Muscle of leg (tissue), 16 donors: ENCODE measurements at places on chromosomes 1 and 21.

- DNase-seq = no peak
Observed at GRCh38 chr1:183243161-183244050, 57.3 kb downstream of the LAMC2 start.

DNA sequence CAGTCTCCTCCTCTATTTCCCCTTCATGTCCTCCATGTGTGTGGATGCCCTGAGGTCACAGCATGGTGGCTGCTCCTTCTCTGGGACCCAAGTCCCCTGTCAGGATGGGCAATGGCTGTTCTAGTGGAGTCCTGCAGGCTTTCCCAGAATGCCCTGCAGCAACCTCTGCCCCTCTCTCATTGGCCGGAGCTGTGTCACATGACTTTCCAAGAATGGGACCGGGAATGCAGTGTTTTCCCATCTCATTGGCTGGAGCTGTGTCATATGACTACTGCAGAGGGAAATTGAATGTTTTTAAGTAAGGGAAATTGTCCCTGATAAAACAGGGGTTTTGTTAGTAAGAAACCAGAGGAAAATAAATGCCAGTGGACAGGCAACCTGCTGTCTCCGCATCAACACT lies 365.9 kb downstream of the PTPRU start:
- no peak for DNase-seq

DNA sequence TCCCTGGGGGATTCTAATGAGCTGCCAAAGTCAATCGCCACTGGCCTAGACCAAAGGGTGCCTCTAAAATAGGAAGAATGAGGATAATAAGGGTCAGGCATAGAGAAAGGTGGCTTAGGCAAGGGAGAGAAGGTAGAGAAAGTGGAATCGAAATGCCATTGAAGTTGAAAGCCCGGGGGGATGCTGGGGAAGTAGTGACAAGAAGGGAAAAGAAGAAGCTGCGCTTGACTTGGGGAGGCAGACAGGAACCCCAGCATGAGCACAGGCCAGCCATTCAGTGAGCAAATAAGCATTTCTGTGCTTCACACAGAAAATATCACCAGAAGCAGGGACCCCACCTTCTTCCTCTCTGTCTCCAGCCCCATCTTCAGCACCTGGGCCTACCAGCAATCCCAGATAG lies 1.5 kb downstream of the CD2 start:
- DNase-seq = no peak

GRCh38 chr1:203057911-203058675 lies 27.7 kb downstream of the MYOG start:
- peak; percentile 84 for DNase-seq

DNA sequence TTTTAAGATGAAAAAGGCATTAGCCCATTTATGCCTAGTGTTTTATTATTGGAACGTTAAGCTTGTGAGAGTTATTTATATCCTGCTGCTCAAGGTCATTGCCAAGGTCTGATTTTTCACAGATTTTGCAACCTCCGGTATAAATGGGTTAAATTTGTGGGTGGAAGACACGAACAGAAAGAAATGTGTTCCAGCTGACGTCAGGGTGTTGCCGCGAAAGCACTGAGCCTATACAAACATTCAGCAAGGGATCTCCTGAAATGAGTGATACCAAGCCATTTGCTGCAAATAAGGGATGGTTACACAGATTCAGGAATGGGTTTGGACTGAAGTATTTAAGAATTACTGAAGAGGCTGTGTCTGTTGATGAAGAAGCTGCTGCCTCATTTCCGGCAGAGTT lies 32.2 kb downstream of the TMED5 start:
- peak; percentile 7 for DNase-seq

DNA sequence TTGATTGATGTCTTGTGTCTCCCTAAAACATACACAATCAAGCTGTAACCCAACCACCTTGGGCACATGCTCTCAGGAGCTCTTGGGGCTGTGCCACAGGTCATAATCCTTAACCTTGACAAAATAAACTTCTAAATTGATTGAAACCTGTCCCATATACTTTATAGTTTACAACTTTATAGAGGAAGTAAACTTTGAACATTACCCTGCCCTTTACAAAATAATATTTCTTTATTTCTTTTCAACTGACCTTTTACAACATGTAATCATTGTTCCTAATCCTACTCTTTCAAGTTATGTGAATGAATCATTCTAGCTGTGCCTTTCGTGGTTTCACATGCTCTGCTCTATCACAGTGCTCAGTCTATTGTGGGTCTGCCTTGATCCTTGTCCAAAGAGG lies 118.3 kb upstream of the ATP1A1 start:
- DNase-seq = no peak

DNA sequence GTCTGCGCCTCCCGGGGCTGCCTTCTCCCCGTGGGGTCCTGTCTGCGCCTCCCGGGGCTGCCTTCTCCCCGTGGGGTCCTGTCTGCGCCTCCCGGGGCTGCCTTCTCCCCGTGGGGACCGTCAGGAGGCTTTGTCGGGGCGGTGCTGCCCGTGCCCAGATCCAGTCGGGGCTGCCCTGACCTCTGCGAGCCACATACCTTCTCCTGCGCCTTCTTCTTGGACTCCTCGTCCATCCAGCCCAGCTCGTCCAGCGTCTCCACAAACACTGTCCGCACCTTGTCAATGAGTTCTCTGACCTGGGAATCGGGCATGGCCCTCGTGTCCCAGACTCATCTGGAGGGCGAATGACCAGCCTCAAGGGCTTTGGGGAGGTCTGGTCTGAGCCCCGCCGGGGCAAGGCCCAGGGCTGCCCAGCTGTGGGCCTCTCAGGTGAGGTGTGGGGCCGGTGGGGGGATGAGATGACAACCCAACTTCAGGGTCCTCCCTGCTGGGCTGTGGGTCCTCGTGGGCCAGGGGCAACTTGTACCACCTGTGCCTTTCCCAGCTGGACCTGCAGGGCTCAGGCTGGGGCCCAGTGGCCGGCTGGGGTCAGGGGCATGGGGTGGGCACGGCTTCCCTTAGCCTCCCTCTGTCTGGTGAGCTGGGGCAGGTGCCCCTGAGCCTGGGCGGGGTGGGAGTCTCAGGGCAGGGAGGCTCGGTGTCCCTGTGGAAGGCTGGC lies 9.4 kb downstream of the PRXL2B start:
- DNase-seq = no peak

DNA sequence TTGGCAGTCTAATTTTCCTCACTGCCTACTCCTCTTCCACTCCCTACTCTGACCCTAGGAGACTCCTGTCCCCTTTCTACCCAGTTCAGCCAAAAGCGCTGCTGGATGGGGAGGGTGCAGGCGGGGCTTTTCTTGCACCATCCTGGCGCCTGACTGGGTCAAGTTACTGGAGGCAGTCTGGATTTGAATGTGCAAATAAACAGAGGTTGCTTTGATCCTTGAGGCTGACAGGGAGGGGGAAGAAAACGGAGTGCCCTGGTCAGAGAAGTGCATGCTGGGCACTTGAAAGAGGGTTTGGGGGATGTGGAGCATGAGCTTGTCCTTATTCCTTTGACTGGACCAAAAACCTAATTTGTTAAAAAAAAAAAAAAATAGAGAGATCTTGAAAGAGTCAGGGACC lies 76.8 kb upstream of the SOX13 start:
- DNase-seq = peak; percentile 5

GRCh38 chr1:11321656-11322491 lies 48.9 kb downstream of the UBIAD1 start:
- no peak for DNase-seq

DNA sequence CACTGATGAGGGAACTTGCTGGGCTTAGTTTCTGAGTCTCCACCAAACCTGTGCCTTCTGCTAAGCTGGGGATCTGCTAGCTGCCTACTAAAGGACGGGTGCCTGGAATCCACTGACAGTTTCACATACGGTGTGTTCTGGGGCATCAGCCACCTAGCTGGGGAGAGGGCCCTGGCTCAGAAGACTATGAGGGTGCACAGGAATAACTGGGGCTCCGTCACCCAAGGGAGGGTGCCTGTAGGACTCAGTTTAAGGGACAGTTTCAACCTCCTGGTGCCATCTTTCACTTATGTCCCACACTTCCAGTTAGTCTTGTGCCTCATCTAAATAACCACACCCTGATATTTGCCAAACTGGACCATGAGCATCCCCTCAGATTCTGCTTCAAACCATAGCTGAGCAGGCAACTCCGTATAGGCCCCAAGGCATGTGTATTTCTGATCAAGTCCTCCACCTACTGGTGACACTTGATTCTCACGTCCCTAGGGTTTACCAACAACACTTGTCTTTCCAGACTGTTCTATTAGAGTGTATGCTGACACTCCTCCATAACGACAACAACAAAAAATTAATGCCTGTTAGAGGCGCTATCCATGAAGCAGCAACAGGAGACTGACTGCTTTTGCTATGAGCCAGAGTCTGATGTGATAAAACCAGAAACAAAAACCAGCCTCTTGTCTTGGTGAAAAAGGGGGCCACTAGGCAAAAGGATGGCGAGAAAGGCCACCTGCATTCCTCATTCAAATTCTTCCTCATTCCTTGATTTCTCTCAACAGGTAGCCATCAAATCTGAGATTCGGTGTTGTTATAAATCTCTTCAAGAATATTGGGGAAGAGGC lies 55.0 kb upstream of the PAXBP1 start:
- DNase-seq = peak; percentile 50

DNA sequence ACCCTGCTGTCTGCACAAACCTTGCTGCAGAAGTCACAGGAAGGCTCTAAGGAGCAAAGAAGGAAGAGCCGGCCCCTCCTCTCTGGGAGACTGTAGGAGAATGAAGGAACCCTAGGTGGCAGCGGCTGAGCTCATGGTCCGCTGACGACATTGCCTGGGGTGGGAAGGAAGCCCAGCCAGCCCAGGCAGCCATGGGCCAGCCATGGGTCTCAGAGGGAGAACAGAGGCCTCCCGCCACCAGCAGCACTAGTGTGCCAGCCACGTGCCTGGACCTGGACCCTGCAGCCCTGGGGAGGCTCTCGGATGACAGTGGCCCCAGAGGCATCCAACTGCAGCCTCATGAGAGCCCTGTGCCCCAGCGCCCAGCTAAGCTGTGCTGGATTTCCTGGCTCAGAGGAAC lies 49.2 kb upstream of the POFUT2 start:
- DNase-seq = no peak

DNA sequence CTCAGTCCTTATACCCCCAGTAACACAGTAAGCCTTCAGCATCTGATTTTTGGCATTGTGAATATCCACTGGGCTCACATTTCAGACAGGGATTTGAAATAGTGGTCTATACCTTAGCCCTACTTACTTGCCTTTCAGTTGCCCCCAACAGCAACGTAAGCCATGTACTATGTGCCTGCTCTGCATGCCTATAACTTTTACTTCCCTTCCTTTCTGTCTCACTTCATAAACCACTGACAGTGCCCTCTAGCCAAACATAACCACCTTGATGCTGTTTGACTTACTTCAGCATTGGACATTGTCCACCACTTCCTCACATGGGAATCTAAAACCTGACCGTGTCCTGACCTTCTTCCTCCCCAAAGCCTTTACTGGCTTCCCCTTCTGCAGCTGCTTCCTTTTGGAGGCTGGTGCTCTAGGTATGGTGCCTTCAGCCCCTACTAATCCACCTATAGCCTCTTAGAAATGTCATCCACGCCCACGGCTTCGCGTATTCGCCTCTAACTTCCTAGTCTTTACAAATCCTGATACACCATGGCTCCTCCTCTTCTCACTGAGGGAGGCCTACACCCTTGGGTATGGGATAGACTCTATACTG lies 3.6 kb upstream of the ZNF672 start:
- peak; percentile 50 for DNase-seq

- DNase-seq = no peak
Observed at GRCh38 chr1:232213928-232214327, 416.0 kb downstream of the SIPA1L2 start.

DNA sequence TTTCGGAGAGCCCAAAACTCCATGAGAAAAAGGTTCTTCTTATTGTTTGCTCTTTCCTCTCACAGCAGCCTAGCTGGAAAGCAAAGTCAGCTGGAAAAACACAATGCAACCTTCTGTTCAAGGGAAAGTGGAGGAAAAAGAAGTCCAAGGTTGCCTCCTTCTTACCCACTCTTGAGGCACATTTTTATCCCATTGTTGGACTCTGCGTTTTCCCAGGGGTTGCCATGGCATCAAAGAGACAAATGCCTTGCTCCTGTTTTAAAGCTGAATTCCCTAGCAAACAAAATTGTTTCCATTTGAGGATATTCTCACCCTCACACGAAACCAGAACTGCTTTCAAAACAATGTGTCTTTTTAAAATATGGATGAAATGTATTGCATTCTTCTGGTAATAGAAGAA lies 45.1 kb upstream of the PALMD start:
- DNase-seq = peak; percentile 29

- no peak for DNase-seq
Observed at GRCh38 chr1:114719424-114719787, 2.8 kb upstream of the NRAS start.

GRCh38 chr1:53889304-53890298 lies at the start of gene YIPF1:
Gene YIPF1, minus strand, starts transcription at chr1:53889797. Its CDS starts 860 bp downstream, at chr1:53888937.
- peak; percentile 97 for DNase-seq

GRCh38 chr1:186327331-186327730 lies 47.7 kb downstream of the TPR start:
- no peak for DNase-seq

DNA sequence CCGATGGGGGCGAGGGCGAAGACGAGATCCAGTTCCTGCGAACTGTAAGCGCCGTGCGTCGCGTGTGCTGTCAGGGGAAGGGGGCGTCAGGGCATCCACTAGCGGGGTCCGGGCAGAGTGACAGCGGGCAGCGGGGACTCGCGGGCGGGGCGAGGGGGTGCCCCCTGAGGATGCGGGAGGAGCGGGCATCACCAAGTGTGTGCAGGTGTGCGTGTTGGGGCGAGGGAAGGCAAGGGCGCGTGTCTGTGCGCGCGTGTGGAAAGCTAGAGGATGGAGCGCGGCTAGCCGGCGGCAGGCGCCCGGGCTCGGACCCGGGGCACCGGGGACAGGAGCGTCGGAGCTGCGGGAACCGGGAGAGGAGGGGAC lies 525 bp downstream of the RYR2 start:
- DNase-seq = peak; percentile 9

GRCh38 chr1:1006305-1007159 lies 6.6 kb upstream of the HES4 start:
- DNase-seq = peak; percentile 43

DNA sequence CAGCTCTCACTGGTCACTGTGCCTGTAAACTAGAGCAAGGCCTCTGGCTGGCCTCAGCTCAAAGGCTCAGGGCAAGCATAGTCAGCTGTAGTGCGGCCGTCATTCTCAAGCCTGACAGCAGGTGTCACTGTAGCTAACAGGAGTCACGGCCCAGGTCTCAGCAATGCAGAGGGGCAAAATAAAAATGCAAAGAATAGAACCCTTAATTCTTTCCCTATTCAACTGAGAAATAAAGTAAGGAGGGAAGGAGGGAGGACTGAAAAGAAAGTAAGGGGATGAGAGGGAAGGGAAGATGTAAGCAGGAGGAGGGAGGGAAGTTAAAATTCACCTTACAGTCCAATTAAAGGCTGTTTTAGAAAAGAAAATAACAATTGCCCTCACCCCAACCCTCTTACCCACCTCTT lies 106.1 kb downstream of the KIAA0319L start:
- peak; percentile 86 for DNase-seq

- DNase-seq = peak; percentile 56
Observed at GRCh38 chr1:235933017-235933765, 66.5 kb upstream of the LYST start.

DNA sequence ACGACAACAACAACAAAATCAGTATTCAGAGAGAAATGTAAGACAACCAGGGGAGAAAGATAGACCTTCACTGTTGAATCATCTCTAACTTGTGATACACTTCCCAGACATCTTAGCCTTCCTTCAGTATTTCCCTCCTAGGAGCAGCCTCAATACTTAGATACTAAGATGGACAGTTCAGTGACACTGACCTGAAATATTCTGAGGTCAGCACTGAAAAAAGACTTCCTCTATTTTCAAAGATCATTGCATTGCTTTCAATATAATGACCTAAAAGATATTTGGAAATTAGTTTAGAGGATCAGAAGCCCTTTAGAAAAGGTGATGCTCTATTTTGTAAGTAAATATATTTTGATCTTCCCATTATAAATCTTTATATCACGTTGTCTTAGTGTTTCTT lies 101.0 kb downstream of the MRPL39 start:
- DNase-seq = no peak

- DNase-seq = no peak
Observed at GRCh38 chr1:68128157-68128556, 77.7 kb upstream of the DIRAS3 start.
